Glomerular endothelial cell (primary cell): ENCODE measurements at places on chromosomes 1 and 21. TPM values are rescaled to one million over a fixed set of nuclear protein-coding genes. Genes with fewer than 3 reads are reported as not detected.
A peak's percentile ranks its signal among the peaks of the same experiment; 100 is the strongest.

The FLG2 gene
- not detected in 2 replicates for total RNA-seq

DNA sequence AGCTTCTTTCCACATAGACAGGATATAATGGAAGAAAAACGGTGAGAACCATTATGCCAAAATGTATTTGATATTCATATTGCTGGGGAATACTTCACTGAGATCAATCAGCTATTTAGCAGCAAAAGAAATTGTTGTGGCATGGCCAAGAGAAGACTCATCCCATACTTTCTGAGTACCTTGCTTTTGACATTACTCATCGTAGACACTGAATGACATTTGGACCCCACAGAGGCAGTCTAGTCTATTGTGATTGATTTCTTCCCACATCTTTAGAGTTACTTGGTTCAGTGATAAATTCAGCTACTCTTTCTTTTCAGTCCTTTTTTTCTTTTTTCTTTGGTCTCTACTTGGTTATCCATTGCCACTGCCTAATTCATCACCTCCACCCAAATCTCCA is 22.1 kb downstream of the ATP1B1 start:
- DNase-seq: no peak

- DNase-seq: no peak
Measured at GRCh38 chr1:162138599-162139181, 69.2 kb downstream of the NOS1AP start.

GRCh38 chr1:154301582-154301981 is 19.3 kb upstream of the AQP10 start:
- DNase-seq: no peak

DNA sequence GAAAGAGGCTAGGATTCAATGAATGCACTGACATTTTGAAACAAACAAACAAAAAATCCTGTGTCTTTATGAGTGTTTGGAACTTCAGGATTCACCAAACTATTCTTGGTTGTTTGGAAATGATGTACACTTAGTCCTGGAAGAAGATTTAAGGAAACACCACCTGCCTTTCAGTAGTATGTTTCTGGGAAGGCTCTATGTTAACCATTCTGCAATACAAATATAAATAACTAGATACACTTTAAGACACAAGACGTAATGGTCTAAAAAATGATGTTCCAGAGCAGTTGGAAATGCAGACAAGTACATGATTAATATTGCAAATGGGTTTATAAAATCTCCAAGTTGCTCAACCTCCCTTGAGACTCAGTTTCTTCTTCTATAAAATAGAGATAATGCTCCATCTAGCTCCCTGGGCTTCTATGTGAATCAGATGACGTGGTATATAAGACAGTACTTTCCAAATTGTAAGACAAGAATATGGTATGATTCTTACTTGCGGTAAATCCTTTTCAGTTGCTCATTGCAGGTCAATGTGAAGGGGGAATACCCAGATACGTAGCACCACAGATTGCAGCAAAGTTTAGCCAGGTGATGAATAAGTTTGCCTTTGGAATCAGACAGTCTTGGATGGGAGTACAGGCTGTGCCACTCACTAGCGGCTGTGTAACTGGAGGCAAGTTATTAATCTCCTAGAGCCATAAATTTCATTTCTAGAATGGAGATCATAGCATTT is 224.8 kb upstream of the SGIP1 start:
- no peak for DNase-seq

DNA sequence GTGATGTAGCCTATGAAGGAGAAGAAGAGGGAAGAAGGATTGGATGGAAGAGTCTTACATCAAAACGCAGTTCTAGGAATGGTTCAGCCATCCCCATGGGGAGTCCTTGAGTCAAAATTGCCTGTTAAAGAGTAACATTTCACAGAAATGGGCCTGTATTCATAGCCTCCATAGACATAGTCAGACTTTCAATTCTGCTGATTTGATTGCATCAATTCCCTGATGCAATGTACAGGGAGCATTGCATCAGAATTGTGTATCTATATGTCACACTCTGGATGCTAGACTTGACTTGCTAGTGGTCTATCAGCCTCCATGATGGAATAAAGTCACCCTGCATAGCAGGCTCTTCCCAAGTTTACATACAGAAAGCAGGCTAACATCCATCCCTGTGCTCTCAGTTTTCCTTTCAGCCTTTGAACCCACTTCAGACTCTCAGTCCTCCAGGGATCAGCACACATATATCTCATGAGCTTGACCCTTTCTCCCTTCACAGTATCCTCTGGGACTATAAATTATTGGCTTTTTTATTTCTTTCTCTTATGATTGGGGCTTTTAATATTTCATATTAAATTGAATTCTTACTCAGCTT is 1111.7 kb upstream of the B3GALT2 start:
- DNase-seq: no peak

The TMEM125 gene
- total RNA-seq: not detected in 2 replicates

DNA sequence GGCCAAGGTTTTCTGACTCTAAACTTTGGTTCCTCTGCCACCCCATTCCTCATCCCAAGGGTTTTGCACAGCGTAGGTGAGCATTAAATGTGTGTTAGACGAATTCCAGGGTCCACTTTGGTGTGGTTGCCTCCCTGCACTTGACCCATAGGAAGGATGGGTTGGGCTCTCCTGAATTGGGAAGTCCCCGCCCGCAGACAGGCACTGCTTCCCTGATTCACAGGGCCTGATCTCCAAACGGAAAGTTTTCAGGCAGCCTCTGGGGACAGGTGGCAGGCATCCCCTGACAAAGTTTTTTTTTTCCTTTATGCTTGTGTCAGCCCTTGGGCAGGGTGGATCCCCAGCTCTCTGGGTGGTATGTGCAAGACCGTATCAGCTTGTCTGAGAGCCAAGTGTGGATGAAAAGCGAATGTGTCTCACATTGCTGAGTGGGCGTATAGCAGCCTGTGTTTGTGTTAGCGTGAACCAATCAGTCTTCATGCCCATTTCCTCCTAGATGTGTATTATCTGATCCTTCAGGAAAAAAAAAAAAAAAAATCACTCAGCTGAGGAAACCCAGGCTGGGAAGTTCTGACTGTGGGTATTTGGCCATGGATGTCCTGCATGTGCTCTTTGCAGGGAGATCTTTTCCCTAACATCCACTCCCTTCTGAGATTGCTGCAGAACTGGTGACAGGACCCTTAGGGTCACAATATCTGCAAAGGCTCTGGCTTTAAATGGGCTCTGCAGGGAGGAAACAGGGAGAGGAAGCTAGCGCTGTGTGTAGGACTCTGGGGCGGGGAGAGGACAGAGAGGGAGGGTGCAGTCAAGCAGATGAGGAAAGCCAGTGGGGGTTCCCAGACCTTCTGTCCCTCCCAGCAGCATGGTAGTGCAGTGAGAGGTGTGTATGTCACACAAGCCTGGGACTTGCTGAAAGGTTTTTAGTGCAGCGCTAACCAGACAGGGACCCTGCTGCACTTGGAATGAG is 42.2 kb upstream of the TRABD2B start:
- DNase-seq: no peak

The GFI1 gene
- 0.35 TPM in 1 of 2 replicates, not detected in the other for total RNA-seq

- DNase-seq: no peak
Measured at GRCh38 chr1:2496087-2496622, 20.1 kb downstream of the PLCH2 start.

DNA sequence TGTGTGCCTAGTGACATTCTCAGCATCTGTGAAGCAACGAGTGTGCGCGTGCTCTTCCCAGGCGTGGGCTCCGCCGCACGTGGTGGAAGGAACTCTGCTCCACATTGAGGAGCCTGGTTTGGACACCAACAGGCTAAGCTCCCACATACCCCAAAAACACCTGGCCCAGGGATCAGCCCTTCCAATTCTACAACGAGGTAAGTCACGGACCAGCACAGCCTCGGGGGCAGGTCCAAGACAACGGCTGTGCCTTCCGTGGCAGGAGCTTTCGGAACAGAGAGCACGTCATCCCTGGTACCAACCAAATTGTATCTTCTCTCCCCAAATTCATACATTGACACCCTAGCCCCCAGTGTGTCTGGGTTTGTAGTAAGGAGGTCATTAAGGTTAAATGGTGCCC is 27.2 kb upstream of the PDE9A start:
- DNase-seq: no peak

DNA sequence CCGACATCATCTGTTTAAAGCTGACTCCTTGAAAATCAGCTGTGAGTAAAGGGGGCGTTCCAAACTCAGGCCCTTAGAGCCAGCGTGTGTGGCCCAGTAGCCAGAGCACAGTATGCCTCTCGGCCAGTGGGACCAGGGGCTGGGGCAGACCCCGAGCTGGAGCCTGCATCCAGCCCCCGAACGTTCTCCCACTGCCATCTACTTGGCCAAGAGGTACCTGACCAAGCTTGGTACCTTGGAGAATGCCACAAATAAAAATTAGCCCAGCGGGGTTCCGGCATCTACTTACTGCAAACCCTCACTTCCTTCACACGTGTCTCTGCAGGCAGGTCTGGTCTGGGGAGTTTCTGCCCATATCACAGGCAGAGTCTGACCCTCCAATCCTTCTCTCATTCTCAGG is 56.7 kb upstream of the COL6A2 start:
- no peak for DNase-seq

DNA sequence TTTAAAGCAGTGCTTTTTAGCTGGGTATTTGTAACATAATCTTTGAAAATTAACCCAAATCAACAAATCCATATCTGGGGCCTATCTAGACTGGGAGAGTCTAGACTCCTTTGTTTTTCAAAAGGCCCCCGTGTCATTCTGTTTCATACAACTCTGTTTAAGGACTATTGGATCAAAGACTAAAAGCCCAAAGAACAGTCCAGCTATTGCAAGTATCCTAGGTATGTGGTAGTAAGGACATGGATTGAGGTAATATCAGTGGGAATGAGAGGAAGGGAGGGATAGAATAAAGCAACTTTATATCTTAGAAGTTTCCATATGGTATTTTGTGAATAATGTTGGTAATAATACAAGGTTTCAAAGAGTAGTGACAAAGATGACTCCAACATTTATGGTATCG is 18.2 kb downstream of the KIF1B start:
- no peak for DNase-seq

The BNIPL gene
- not detected in 2 replicates for total RNA-seq

DNA sequence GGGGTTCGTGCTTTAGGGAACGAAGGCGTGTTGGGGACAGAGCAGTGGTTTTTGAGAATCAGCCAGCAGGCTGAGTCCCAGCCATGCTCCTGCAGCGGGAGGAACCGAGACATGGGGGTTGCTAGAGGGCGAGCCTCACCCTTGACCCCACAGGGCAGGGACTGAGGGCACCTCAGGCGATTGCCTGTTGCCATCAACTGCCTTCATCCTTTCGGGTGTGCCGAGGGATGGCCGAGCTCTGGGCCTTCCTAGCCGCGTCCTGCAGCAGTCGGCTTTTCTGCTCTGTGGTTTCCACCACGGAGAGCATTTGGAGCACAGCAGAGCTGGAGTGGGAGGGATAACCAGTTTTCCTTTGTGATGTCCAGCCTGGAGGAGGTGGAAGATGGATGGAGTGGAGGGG is 13.3 kb downstream of the SPSB1 start:
- no peak for DNase-seq

The TGFB2 gene
- total RNA-seq: 16.9 and 48.7 TPM in 2 replicates

The RAP1GAP gene
- 0.82 TPM in 1 of 2 replicates, not detected in the other for total RNA-seq

DNA sequence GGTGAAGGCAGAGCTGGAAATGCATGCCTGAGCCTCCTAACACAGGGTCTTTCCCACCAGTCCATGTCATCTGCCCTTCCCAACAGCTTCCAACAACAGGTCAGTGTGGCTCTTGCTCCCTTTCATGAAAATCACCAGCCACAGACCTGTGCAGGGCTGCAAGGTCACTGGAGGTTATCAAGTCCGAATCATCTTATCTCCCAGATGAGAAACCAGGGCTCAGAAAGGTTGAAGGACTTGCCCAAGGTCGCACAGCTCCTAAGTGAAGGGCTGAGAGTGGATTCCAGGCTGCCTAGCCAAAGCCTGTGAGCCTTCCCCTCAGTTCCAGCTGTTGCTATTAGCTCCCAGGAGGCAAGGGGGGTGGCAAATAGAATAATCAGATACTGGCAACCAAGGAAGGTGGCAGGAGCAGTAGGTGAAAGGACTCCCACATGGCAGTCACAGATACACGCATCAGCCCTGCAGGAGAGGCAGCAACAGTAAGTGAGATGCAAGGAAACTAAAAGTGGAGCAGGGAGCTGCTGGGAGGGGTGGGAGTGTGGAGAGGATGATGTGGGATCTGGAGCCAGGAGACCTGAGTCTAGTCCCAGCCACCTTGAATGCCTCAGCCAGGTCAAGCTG is 74.2 kb downstream of the SSBP3 start:
- DNase-seq: no peak

The KRTAP19-6 gene
- not detected in 2 replicates for total RNA-seq

GRCh38 chr1:29744684-29745490 is 508.6 kb downstream of the PTPRU start:
- no peak for DNase-seq

The B3GALT2 gene
- total RNA-seq: 0.78 and 1.1 TPM in 2 replicates

The LIPI gene
- not detected in 2 replicates for total RNA-seq

DNA sequence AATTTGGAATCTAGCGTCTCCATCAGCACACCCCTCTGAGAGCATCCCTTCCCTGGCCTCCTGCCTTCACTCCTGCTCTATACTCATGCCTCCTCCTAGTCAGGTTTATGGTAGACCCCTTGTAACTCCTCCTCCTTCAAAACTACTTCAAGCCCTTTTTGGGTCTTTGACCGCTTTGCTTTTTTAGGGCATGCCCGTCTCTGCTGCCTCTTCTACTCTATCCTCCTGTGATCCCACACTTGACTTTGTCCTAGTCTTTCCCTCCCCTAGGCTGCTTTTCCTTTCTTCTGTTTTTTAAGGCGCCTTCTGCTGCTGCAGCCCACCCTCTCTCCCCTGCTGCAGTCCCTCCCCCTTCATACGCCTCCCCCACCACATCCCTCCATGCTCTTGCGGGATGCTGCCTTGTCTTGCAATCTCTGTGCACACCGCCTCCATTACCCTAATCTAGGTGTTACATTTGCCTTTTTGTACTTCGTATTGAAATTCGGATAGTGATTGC is 1.5 kb downstream of the SNX27 start:
- no peak for DNase-seq

The VWA5B1 gene
- total RNA-seq: not detected in 2 replicates

DNA sequence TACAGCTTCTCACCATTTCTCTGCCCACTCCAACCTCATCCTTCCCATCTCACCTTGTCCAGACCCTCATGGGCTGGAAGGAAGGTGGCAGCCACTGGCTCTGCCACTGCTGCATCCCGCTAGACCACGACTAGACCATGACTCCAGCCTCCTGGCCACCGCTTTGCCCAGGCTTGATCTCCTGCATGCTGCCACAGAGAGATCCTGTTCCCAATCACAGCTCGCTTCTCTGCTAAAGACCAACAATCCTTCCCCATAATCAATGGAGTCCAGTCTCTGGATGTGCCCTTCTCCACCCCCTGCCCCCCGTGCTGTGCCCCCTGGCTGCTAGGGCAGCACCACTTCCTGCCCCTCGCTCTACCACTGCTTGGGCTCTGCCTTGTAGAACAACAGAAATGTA is 64.9 kb upstream of the DMRTB1 start:
- DNase-seq: no peak

GRCh38 chr1:17128361-17128760 is 9.1 kb upstream of the PADI2 start:
- DNase-seq: peak; percentile 90

The TEX38 gene
- not detected in 2 replicates for total RNA-seq
